ENCODE measurements at places on chromosomes 2 and 18.

GRCh38 chr2:124810132-124810531 is 785.0 kb downstream of the CNTNAP5 start:
- peak; percentile 58 for DNase-seq

DNA sequence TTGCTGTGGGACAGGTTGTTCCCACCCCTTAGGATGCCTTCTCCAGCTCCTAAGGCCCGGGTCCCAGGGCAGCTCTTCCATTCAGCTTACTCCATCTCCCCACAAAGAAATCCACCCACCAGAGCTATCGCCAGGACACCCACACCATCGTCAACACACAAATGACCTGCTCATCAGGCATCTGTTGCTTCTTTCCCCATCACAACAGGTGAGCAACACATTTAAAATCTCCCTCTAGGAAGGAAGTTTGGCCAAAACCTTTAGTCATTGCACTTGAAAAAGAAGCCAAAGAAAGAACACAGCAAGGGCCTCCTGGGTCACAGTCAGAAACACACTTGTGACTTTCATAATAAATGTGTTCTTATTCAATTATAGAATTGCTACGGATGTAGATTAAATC is 289.0 kb downstream of the PIEZO2 start:
- no peak for DNase-seq

GRCh38 chr2:71006955-71007799 is 12.5 kb upstream of the TEX261 start:
- DNase-seq, result no peak

DNA sequence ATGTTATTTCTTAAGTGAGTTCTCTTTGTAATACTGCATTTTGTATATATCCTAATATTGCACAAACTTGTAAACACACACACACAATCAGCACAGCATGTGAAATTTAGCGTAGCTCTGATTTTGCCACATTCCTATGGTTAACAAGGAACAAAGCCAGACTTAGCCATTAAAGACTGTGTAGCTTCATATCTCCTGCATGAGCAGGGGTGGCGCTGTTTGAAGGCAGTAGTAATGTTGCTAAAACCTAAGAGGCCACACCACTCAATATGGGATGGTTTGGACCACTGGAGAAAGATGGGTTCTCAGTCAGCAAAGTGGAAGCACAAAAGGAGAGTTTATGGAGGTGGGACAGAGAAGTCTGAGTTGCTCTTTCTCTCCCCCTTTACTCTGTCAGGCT is 61.1 kb upstream of the RND3 start:
- DNase-seq, result peak; percentile 65

DNA sequence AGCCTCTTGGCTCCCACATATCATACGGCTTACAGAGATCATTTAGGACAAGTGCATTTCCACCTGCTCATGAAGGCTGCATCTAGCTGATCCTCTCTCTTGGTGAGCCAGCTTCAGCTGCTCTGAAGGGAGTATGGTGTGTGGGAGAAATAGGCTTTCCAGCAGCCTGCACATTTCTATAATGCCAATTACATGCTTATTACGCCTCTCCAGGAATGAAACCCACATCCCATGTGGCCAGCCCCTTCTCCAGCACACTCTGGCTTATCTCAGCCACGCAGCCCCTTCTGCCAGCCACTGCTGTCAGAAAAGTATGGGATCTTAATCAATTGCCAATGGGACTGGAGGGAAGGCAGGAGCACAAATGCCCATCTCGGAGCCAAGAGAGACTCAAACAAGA is 117.5 kb downstream of the GALNT14 start:
- DNase-seq, result no peak

GRCh38 chr18:30103881-30104280 is 938.7 kb downstream of the DSC3 start:
- DNase-seq, result no peak

DNA sequence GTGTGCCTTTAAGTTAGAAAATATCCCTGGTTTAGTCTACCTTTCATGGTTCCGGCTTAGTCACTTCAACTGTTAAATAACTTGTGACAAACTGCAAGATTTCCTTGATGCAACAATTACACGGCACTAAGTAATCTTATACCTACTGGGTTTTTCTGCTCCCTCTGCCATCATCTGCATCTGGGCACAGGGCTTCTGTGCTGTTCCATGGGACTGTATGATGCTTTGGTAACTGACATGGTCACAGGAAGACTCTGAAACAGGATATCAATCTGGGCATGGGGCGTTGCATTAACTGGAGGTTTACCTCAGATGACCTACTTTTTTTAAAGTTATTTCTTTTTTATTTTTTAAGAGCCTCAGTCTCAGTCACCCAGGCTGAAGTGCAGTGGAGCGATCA is 365.4 kb downstream of the SS18 start:
- DNase-seq, result no peak

DNA sequence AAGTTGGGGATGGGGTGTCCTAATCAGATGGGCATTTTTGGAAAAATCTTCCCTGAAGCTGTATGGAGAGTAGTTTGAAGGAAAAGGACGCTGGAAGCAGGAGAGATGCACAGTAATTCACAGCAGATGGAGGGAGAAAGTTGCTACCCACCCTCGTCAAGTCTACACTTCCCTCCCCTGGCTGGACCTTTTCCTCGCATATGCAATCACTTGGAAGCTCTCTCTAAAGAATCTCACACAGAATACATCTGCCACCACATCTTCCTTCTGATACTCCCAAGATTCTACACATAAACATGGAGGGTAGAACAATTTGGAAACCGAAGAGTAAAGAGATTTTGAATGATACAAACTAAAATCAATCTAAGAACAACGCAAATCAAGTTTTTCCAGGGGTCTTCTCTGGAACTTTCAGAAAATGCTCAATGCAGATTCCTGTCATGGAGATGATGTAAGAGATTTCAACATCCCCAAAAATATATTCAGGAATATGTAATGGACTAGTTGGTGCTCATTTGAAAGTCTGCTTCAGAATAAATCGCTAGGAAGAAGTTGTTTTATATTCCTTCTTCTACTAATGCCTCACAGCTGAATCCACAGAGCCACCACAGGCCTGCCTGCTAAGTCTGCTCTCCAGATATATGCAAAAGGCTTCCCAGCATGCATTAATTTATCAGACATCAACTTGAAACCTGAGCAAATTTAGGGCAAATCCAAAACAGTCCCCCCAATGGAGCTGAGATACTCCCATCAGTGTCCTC is 291.5 kb downstream of the LRATD1 start:
- no peak for DNase-seq

- no peak for DNase-seq
Observed at GRCh38 chr2:85277416-85278158, 50.2 kb downstream of the TGOLN2 start.

GRCh38 chr2:44244135-44244871 is 31.0 kb upstream of the SLC3A1 start:
- DNase-seq, result peak; percentile 84

GRCh38 chr2:86788165-86788564 is 2.5 kb downstream of the CD8A start:
- DNase-seq, result no peak

GRCh38 chr2:107376909-107377308 is 449.8 kb upstream of the RGPD4 start:
- no peak for DNase-seq

DNA sequence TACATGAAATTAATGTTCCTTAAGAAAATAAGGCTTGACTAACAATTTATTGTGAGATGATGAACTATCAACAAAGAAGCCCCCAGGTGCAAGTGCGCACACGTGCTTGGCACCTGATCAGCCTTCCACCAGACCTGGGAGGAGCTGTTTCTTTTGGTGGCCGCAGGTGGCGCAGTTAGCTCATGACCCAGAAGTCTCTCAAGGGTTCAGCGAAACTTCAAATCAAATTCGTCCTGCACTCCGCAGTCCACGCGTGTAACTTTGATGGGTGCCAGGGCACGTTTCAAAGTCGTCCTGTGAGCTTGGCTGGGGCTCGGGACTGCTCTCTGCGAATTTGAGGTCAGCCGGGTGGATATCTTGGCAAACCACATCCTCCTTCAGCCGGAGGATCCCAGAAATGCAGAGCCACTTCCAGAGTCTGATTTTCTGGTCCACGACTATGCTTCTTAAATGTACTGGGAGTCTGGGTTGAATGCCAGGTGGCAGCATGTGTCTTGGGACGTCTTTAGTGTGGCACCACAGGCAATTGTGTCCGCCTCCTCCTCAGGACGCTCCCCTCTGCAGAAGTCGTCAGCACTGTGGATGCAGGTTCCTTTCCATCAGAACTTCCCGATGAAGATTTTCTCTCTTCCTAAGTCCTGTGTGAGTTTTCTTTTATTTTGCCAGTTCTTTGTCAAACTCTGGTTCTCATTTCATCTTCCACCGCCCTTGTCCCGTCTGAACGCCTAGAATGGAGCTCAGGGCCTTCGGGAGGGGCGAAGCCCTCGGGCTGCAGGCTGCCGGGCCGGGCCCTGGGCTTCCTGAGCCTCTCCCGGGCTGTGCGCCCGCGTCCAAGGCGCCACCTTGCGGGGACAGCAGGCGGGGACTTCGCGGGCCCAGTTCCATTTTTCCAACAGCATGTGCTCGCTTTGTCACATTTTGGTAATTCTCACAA is 61.3 kb upstream of the RAPGEF4 start:
- peak; percentile 60 for DNase-seq

DNA sequence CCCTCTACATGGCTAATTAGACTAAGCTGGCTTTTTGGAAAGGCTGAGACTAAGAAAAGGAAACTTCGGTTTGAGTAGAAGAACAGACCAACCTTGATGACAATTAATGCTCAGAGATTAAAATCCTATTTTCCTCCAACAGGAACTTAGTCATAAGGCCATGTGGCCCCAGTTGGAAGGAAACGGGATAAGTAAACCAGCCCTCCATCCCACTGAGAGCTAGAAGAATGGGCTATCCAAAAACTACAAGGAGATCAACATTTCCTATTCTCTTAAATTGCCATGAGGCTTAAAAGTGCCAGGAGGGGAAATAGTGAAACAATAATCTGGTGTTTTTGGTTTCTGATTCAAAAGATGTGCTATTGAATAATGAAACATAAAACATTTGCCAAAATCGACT is 216.6 kb downstream of the PAX3 start:
- DNase-seq, result no peak

GRCh38 chr2:69030800-69031428 is 17.9 kb downstream of the ANTXR1 start:
- peak; percentile 88 for DNase-seq

All from SK-MEL-5 (cell line).